ENCODE measurements at places on chromosomes 2 and 18.

GRCh38 chr18:48356151-48356745 lies 52.9 kb downstream of the ZBTB7C start:
- H3K27ac ChIP-seq = no peak overlapping the region
- H3K4me3 ChIP-seq = no peak overlapping the region
- no peaks in the 10 kb centered on the region for H3K36me3 ChIP-seq
- DNase-seq = no peak
- no peaks in the 10 kb centered on the region for H3K27me3 ChIP-seq

GRCh38 chr2:230408244-230408842 lies 7.7 kb upstream of the SP100 start:
- H3K27ac ChIP-seq = no peak overlapping the region
- no peaks in the 10 kb centered on the region for H3K27me3 ChIP-seq

- no peaks in the 10 kb centered on the region for H3K36me3 ChIP-seq
- H3K4me3 ChIP-seq = no peak overlapping the region
- H3K4me1 ChIP-seq = no peaks in the 10 kb centered on the region
- no peaks in the 10 kb centered on the region for H3K27me3 ChIP-seq
Observed at GRCh38 chr2:81225756-81226155, 921.2 kb upstream of the LRRTM1 start.

DNA sequence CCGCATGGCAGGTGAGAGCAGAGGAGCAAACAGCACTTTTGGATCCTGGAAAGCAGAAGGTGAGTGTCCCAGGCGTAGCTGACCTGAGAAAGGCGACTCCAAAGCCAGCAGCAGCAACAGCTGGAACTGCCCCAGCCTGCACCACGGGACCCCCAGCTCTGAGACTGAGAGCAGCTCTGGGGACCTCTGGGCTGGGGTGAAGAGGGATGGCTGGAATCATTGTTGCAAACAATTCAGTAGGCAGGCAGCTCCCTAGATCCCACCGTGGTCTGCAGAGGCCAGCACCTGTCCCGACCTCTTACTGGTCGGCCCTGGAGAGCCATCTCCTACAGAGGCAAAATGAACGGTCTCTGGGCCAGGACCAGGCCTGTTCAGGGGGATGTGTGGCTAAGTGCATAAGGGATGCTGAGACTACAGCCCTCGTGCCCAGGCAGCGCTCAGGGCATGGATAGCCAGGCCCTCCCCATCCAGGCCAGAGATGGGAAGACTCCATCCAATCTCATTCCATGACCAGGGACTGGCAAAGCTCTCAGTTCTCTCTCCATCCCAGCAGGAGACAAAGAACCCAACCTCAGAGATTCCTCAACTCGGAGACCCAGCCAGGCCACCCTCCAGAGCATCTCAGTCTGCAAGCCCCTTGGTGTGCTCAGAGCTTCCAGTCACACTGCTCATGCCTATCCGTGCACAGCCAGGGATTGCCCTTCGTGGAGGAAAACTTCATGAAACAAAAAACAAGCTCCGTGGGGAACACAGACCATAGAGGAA lies 38.2 kb upstream of the ALPP start:
- no peak overlapping the region for H3K27ac ChIP-seq
- H3K36me3 ChIP-seq = no peaks in the 10 kb centered on the region
- no peak for DNase-seq

Data from colonic mucosa (tissue), 4 donors.